ENCODE measurements at places on chromosomes 6 and 20. TPM values are rescaled to one million over a fixed set of nuclear protein-coding genes. Genes with fewer than 3 reads are reported as not detected.

The ZNF831 gene
- total RNA-seq: not detected

The ARID1B gene
- total RNA-seq: 18.1 TPM

The GSTA3 gene
- total RNA-seq: not detected

The MEI4 gene
- total RNA-seq: not detected

The HM13 gene
- 262 TPM for total RNA-seq

The GGTLC1 gene
- not detected for total RNA-seq

The TBP gene
- total RNA-seq: 15.1 TPM

The TRIM15 gene
- total RNA-seq: not detected

The SLC22A2 gene
- 0.05 TPM for total RNA-seq

The MLIP gene
- not detected for total RNA-seq

The CEP85L gene
- 1.4 TPM for total RNA-seq

The MMP24OS gene
- 50.7 TPM for total RNA-seq

The REV3L gene
- 6.3 TPM for total RNA-seq

The FGD2 gene
- not detected for total RNA-seq

The SNAP91 gene
- 0.32 TPM for total RNA-seq

The SLC12A5 gene
- total RNA-seq: 11.1 TPM

The NMBR gene
- not detected for total RNA-seq

The ZC3H12D gene
- 0.12 TPM for total RNA-seq

The ATRN gene
- 18.9 TPM for total RNA-seq

All from A549 treated with Hydrocortisone at 1 μM for 4 hours (cell line).